Mesenteric fat pad (tissue), 1 donor: ENCODE measurements at places on chromosomes 2 and 18. TPM values are rescaled to one million over a fixed set of nuclear protein-coding genes. Genes with fewer than 3 reads are reported as not detected.

The REG1A gene
- total RNA-seq = 8.8 TPM

The PROM2 gene
- total RNA-seq = 0.39 TPM

The MARCO gene
- 92.5 TPM for total RNA-seq

The ARHGEF33 gene
- 0.35 TPM for total RNA-seq

The RGPD4 gene
- total RNA-seq = not detected

The LYPD6B gene
- total RNA-seq = not detected

The PAX8 gene
- total RNA-seq = 5.3 TPM

The CNGA3 gene
- 1.1 TPM for total RNA-seq

The RAMP1 gene
- total RNA-seq = 21.8 TPM

The HJURP gene
- 0.55 TPM for total RNA-seq

The IGFBP5 gene
- 497 TPM for total RNA-seq

The C1QL2 gene
- not detected for total RNA-seq

The STRN gene
- total RNA-seq = 26.2 TPM

The UNC80 gene
- not detected for total RNA-seq

The MFSD6 gene
- total RNA-seq = 18.1 TPM

The SULT1C4 gene
- total RNA-seq = 2.1 TPM

The SLC11A1 gene
- 122 TPM for total RNA-seq

The ALLC gene
- total RNA-seq = not detected

The C2orf66 gene
- 0.26 TPM for total RNA-seq

The IKZF2 gene
- 7.6 TPM for total RNA-seq

The SLC4A3 gene
- total RNA-seq = 6.7 TPM

The FSIP2 gene
- 0.29 TPM for total RNA-seq

The SLC5A7 gene
- not detected for total RNA-seq

The GAL3ST2 gene
- not detected for total RNA-seq

The EGR4 gene
- total RNA-seq = not detected

The PAIP2B gene
- total RNA-seq = 1.3 TPM

The POTEJ gene
- total RNA-seq = not detected

The OXER1 gene
- total RNA-seq = 0.84 TPM

The SOX11 gene
- total RNA-seq = not detected

The SERPINB11 gene
- not detected for total RNA-seq

The FAM110C gene
- total RNA-seq = 1.4 TPM

The CXXC1 gene
- 42.5 TPM for total RNA-seq

The TNFAIP6 gene
- 25.4 TPM for total RNA-seq

The PLEKHH2 gene
- total RNA-seq = 11.4 TPM

The NYAP2 gene
- total RNA-seq = not detected

The ABHD3 gene
- 23.9 TPM for total RNA-seq

The DAW1 gene
- total RNA-seq = not detected

The MEP1B gene
- total RNA-seq = 0.42 TPM

The NMUR1 gene
- total RNA-seq = 1.4 TPM

The ZAP70 gene
- total RNA-seq = 1.3 TPM

The INHBB gene
- total RNA-seq = 54.8 TPM

The CCDC148 gene
- 0.35 TPM for total RNA-seq

The SLC9A4 gene
- total RNA-seq = not detected

The RPRM gene
- total RNA-seq = 0.22 TPM

The CIB4 gene
- total RNA-seq = not detected

The ASPRV1 gene
- total RNA-seq = 1.1 TPM

The WIPF1 gene
- total RNA-seq = 84.0 TPM

The EMILIN1 gene
- total RNA-seq = 77.4 TPM

The SFXN5 gene
- total RNA-seq = 11.7 TPM

The RAB17 gene
- total RNA-seq = 0.87 TPM

The RAB31 gene
- total RNA-seq = 80.7 TPM

The TPO gene
- 17.5 TPM for total RNA-seq

The HS1BP3 gene
- 28.8 TPM for total RNA-seq

The VPS4B gene
- 47.9 TPM for total RNA-seq

The CHRNG gene
- not detected for total RNA-seq

The ZSWIM2 gene
- 1.2 TPM for total RNA-seq

The IL1F10 gene
- not detected for total RNA-seq

The RGPD3 gene
- total RNA-seq = 0.42 TPM
